GM12878 (cell line): ENCODE measurements at places on chromosomes 7 and 10.

DNA sequence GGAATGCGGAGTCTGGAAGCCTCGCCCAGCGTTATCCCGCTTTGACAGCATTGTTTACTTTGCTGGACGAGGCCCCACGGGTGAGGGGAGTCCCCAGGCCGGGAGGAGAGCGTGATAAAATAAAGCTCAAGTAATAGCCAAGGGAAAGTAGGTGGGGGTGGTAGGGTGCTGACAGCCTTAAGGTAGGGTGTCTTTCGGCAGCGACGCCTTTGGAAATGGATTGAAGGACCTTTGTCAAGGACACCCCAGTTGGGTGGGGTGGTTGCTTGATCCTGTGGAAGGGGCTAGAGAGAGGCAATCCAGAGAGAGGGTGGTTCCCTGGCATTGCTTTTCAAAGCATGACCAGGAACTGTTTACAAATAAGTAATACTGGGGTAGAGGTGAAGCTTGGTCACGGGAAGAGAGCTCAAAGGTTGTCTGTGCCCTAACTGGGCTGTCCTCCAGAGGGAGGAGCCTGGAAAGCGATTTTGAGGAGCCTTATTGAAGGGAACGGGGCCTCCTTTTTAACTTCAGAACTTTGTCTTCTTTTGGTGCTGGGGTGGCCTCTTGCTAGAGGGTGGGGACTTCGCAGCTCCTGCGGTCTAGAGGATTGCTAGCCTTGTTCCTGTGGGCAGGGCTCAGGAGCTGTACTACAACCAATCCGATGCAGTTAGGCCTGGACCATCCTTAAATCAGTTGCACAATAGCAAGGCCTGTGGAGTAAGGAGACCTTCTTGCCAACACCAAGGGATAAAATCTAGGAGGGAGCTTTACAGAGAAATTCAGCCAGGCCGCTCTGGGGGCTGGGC is 1.3 kb downstream of the EIF4EBP2 start:
- H3K4me3 ChIP-seq = peak overlapping the region; percentile 79
- no peaks in the 10 kb centered on the region for H3K36me3 ChIP-seq
- peak overlapping the region; percentile 73; the same call in 1 of the 2 replicates for H3K27ac ChIP-seq
- no peak for DNase-seq
- H3K4me1 ChIP-seq = peaks cover 14% of the 10 kb centered on the region
- H3K27me3 ChIP-seq = no peaks in the 10 kb centered on the region

GRCh38 chr10:34748767-34749166 is 66.3 kb downstream of the PARD3 start:
- no peak overlapping the region for H3K27ac ChIP-seq
- no peaks in the 10 kb centered on the region; the same call in none of the 2 replicates for H3K27me3 ChIP-seq
- H3K4me1 ChIP-seq = no peaks in the 10 kb centered on the region
- no peak for DNase-seq

- H3K27me3 ChIP-seq = no peaks in the 10 kb centered on the region
- peaks cover 26% of the 10 kb centered on the region for H3K4me1 ChIP-seq
- H3K4me3 ChIP-seq = peak overlapping the region; percentile 65
- peak overlapping the region; percentile 77 for H3K27ac ChIP-seq
These were observed 562 bp downstream of the NUB1 start for GRCh38 chr7:151342102-151342646.

GRCh38 chr10:12218991-12219390 is 23.0 kb downstream of the CDC123 start:
- H3K4me1 ChIP-seq = no peaks in the 10 kb centered on the region
- no peaks in the 10 kb centered on the region for H3K27me3 ChIP-seq
- no peak overlapping the region for H3K27ac ChIP-seq
- no peak overlapping the region for H3K4me3 ChIP-seq
- DNase-seq = no peak

DNA sequence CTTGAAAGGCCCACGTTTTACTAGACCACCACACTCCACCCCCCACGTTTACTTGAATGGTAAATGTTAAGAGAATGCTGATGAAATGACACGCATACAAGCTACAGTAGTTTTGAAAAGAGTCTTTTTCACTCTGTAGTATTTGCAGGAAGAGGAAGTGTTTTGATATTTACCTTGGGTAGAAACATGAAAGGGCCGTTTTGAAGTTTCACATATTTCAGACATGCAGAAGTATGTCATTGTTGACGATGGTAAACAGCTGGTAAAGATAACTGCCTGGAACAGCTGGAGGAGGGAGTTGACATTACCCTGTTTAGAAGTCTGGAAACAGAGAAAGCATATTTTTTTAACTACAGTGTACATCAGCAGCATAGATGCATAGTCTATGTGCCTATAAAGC is 160.7 kb downstream of the NXPH1 start:
- H3K4me1 ChIP-seq = no peaks in the 10 kb centered on the region
- no peak overlapping the region for H3K4me3 ChIP-seq
- no peak for DNase-seq
- no peaks in the 10 kb centered on the region for H3K36me3 ChIP-seq

DNA sequence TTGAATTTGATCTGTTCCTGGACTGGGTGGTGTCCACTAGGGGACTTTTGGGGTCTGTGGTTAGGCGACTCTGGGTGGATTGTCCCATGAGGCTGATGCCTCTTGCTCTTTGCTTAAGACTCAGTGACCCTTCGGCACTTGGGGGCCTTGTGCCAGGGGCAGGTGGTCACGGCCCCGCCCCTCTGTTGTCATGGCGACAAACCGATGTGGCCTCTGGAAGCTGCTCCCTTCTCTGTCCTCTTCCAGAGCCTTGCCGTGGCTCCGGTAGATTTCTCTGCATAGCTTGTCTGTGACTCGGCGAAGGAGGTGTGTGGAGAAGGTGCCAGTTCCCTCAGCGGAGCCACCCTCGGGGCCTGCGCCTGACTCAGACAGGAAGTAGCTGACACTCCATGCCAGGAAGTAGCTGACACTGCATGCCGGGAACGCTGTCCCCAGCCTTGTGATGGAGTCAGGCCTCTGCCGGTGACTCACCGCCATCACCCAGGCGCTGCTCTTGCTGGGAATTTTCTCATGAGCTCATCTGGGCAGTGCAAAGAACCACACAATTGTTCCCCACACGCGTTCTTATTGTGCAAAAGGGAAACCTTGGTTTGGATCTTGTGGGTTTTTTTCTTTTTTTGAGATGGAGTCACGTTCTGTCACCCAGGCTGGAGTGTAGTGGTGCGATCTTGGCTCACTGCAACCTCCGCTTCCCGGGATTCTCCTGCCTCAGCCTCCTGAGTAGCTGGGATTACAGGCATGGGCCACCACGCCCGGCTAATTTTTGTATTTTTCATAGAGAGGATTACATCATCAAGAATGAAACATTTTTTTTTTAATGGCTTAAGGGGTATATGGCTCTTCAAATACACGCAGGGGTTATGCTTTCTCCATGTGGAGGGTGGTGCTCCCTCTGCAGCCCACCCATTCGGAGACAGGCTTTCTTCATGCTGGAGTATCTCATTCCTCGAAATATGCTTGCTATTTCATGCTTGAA is 72.6 kb downstream of the PFKFB3 start:
- peaks cover 28% of the 10 kb centered on the region for H3K4me1 ChIP-seq
- peak overlapping the region; percentile 10; the same call in 1 of the 2 replicates for H3K4me3 ChIP-seq
- H3K27me3 ChIP-seq = no peaks in the 10 kb centered on the region
- no peaks in the 10 kb centered on the region for H3K36me3 ChIP-seq
- H3K27ac ChIP-seq = peak overlapping the region; percentile 51

DNA sequence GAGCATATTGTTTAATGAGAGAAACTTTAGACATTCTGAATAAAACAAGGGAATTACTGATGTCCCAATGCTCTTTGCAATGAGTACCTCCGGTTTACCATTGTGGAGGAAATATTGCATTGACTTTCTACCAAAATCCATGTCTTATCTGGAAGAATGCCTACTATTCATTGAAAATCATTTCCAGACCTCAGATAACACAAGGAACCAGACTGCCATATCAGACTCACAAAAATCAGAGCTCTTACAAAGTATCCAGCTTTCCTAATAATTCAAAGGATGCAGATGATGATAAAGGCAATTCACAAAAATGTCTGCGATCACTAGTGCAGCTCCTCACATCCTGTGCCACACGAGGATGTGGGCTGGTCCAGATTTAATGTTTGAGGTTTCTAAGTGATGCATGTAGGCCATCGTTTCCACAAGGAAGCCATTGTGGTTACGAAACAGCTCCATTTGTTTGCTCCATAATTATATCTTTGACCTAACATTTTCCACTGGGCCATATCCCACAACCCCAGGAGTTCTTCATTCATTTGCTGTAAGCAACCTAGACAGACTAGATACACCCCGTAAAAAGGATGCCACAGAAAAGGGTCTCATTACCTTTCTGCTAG is 831.1 kb upstream of the C7orf33 start:
- H3K4me1 ChIP-seq = no peaks in the 10 kb centered on the region
- no peak overlapping the region for H3K27ac ChIP-seq
- no peaks in the 10 kb centered on the region for H3K36me3 ChIP-seq
- no peaks in the 10 kb centered on the region for H3K27me3 ChIP-seq
- no peak overlapping the region for H3K4me3 ChIP-seq
- DNase-seq = no peak

- H3K4me1 ChIP-seq = no peaks in the 10 kb centered on the region
- no peak overlapping the region for H3K4me3 ChIP-seq
- no peak overlapping the region for H3K27ac ChIP-seq
- DNase-seq = no peak
These were observed 407.5 kb upstream of the AUTS2 start for GRCh38 chr7:69190763-69191162.

- H3K27me3 ChIP-seq = no peaks in the 10 kb centered on the region; the same call in 1 of the 2 replicates
- no peak overlapping the region for H3K4me3 ChIP-seq
- no peaks in the 10 kb centered on the region for H3K4me1 ChIP-seq
- DNase-seq = no peak
- no peak overlapping the region for H3K27ac ChIP-seq
These were observed 124.7 kb upstream of the UNC5B start for GRCh38 chr10:71087622-71088021.

GRCh38 chr7:139525239-139525638 is 1.8 kb downstream of the CLEC2L start:
- H3K4me1 ChIP-seq = no peaks in the 10 kb centered on the region
- no peak overlapping the region for H3K4me3 ChIP-seq
- no peak overlapping the region for H3K27ac ChIP-seq
- no peak for DNase-seq

DNA sequence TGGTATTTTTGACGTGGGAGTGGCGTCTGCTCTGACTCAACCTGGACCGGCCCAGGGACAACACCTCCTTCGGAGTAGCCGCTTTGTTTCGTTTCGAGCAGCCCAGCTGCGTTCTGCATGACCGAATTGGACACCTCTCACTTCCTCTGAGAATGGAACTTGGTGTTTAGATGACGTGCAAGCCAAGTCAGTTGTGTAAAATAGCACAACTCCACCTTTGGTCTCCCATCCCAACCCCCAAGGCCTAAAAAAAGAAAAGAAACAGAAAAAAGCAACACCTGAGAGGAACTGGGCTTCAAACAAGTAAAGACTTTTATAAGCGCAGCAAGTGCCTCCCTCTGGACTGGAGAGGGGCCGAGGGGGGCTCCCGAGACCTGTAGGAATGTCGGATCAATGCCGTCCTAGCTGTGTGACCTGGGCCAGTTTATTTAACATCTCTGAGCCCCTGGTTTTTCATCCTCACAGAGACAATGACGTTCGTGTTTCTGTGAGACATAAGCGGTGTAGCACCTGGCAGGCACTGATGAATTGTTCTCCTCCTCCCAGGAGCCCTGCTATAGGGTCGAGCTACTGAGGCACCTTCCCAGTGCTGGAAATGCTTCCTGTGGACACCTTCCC is 52.0 kb upstream of the SMNDC1 start:
- no peaks in the 10 kb centered on the region for H3K27me3 ChIP-seq
- peak overlapping the region; percentile 100 for H3K27ac ChIP-seq
- peak; percentile 100 for DNase-seq
- peaks cover 62% of the 10 kb centered on the region for H3K4me1 ChIP-seq
- peak overlapping the region; percentile 58; the same call in 1 of the 2 replicates for H3K4me3 ChIP-seq
- H3K36me3 ChIP-seq = no peaks in the 10 kb centered on the region

DNA sequence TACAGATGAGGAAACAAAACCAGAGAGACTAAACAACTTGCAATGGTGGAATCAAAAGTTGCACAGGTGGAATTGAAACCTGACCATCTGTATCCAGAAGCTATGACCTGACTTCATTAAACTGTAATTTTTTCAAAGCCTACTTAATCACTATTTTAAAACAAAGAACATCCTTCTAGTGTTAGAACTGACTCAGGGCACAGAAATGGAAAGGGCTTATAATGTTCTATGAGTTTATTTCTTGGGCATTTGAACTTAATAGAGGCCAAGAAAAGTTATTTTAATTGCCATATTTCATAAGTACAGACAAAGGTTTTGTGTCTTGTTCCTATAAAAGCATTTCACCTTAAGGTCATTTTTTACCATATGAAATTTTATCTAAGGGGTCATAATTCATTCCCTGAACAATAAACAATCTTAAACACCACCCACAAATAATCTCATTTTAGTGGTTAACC is 8.8 kb downstream of the ITGB1 start:
- DNase-seq = no peak
- H3K4me3 ChIP-seq = no peak overlapping the region
- peaks cover 8% of the 10 kb centered on the region for H3K4me1 ChIP-seq
- no peak overlapping the region for H3K27ac ChIP-seq
- H3K36me3 ChIP-seq = no peaks in the 10 kb centered on the region

DNA sequence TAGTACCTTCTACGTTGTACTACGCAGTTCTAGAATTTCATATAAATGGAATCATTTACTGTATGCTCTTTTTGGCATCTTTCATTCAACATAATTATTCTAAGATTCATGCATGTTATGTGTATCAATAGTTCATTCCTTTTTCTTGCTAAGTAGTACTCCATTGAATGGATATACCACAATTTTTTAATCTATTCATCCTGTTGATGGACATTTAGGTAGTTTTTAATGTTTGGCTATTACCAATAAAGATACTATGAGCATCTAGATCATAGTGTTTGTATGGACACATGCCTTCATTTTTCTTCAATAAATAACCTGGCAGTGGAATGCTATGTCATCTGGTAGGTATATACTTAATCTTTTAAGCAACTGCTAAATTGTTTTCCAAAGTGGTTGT is 83.0 kb upstream of the ELN start:
- no peak for DNase-seq
- H3K36me3 ChIP-seq = no peaks in the 10 kb centered on the region
- H3K4me1 ChIP-seq = no peaks in the 10 kb centered on the region
- no peak overlapping the region for H3K4me3 ChIP-seq
- no peak overlapping the region for H3K27ac ChIP-seq

GRCh38 chr7:73869011-73869798 is 8.2 kb downstream of the TMEM270 start:
- H3K27ac ChIP-seq = no peak overlapping the region
- no peaks in the 10 kb centered on the region for H3K36me3 ChIP-seq
- H3K4me3 ChIP-seq = no peak overlapping the region
- no peak for DNase-seq
- H3K27me3 ChIP-seq = no peaks in the 10 kb centered on the region
